ENCODE measurements at places on chromosomes 2 and 18.

GRCh38 chr2:64922482-64923384 is 66.5 kb upstream of the SLC1A4 start:
- DNase-seq, result no peak

DNA sequence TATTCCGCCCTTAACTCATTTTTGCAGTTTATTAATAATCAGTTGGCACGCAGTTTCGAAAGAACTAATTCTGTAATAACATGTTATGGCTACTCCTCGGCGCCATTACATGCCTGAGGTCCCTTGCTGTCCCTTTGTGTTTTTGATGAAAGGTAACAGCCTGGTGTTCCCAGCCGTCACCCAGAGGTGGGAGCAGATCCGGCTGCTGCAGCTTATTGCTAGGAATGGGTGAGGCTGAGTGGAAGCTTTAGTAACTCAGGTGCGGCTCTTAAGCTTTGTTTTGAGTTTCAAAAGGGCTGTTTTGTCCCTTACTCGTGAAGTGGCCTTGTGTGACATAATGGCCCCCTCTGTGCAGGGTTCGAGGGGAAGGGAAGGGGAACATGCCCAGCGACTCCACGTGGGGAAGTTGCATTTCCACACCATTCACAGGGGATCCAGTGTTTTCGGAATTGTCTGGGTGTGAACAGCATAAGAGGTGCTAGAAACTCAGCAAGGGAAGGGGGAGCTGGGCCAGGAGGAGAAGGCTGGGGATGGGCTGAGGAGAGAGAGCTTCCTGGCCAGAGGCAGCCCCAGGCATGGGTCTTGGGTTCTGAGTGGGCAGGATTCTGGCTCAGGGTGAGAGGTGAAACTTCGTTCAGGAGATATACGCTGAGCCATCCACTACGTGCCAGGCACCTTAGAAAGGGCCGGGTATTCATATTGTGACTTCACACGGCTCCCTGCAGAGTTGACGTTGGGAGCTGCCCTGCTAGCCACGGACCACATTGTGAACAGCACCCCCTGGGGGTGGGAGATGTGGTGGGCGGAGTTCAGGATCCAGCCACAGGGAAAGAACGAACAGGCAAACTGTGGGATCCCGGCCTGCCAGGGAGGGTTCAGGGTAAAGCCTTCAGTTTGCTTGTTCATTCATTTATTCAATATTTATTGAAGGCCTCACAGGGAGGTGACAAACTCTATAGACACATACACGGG is 84.4 kb downstream of the TGOLN2 start:
- no peak for DNase-seq

DNA sequence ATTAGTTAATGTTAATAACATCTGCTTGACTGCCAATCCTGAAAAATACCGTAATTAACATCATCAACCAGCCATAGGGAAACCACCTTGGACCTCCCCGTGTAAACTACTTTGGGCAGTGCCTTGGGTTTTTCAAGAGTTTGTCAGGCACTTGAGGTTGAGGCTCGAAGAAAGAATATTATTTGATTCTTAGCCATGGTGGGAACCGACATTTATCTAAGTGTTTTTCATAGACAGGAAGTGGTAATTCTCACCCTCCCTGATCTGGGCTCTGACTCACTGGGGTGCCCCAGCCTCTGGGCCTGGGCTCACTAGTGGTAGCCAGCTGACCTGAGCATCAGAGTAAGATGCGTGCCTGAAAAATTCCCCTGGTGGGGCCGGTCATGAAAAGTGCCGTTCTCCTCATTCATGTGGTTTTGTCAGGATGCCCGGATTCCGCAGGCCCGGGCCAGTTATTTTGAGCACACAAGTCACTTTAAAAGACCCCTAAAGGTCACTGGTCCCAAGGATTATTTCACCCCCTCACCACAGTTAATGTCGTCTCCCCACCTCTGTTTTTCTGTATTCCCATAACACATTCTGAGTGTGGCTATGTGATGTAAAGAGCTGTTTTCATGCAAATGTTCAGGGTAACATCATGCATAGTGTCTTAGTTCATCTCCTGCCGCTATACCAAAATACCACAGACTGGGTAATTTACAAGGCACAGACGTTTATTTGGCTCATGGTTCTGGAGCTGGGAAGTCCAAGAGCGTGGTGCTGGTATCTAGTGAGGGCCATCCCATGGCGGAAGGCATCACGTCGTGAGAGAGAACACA is 21.6 kb upstream of the SPATA3 start:
- no peak for DNase-seq

GRCh38 chr2:70966681-70967080 is 11.7 kb upstream of the ANKRD53 start:
- no peak for DNase-seq

GRCh38 chr2:241730671-241731293 is 3.6 kb upstream of the D2HGDH start:
- DNase-seq, result no peak

DNA sequence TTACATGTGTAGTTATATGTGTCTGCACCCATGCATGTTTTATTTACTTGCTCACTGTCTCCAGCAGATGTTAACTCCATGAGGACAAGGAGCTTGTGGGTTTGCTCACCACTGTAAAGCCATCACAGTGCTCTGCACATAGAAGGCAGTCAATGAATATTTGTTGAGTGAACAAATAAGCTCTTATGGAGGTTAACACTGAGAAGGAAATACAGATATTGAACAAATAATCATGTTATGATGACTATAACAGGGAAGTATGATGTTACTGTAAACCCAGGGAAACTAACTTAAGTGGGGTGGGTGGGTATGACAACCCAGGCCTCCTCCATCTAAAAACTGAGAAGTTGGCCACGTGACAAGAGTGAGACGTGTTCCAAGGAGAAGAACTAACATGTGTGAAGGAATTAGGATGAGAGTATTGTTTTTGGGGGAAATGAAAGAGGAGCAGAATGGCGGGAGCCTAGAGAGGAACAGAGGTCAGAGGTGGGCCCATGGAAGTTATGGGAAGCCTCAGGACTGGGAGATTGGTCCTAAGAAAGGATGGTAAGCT is 6.0 kb upstream of the FAM117B start:
- no peak for DNase-seq
